Stimulated activated CD4-positive, alpha-beta T cell treated with anti-CD3 and anti-CD28 coated beads, Interleukin-15, amount 100 ng/mL, for 48 hours (primary cell): ENCODE measurements at places on chromosomes 7 and 10.

DNA sequence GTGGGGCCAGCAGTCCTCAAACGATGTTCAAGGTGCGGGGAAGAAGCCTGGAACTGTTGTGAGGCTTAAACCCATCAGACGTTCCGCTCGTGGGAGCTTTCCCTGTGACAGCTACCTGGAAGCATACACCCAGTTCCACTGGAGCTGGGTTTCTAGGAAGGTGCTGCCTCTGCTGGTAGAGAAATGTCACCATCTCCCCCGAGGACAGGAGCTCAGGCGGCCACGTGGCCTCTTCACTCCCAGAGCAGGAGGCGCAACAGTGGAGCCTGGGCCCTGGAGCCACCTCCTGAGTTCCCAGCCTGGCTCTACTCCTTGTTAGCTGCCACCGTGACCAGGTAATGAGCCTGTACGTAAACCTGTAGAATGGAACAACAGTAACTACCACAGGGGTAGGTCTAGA, 156.1 kb downstream of the ADARB2 start:
- no peak for DNase-seq

DNA sequence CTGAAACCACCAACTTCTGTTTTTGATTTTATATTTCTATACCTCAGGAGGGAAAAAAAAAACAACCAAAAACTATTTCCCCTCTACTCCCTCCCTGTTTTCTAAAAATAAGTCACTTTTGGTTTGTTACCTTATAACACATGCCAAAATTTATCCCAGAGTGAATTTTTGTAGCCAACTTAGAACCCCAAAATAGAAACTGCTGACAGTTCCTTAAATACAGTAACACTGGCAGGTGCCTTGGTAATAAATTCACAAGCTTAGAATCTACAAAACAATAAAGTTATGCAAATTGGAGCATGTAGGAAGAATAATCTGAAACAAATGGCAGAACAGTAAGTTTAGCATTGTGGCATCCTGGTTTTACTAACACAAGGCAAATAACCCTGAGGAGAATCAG, 165.0 kb upstream of the HDAC9 start:
- no peak for DNase-seq

GRCh38 chr10:132115732-132116131, 50.0 kb downstream of the JAKMIP3 start:
- no peak for DNase-seq

GRCh38 chr7:55427342-55427741, 62.2 kb downstream of the LANCL2 start:
- DNase-seq: no peak

GRCh38 chr7:118755067-118755625, 530.6 kb downstream of the ANKRD7 start:
- DNase-seq: no peak

- DNase-seq: no peak
Measured at GRCh38 chr10:63286754-63287264, 153.7 kb downstream of the NRBF2 start.

DNA sequence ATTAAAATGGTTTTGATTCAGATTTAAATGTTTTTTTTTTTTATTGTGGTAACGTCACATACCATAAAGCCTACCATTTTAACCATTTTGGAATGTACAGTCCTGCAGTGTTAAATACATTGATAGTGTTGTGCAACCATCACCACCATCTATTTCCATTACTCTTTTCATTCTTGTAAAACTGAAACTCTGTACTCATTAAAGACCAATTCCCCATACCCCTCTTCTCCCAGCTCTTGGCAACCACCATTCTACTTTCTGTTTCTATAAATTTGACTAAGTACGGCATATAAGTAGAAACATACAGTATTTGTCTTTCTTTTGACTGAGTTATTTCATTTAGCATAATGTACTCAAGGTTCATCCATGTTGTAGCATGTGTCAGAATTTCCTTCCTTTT, 96.2 kb downstream of the EXOC4 start:
- no peak for DNase-seq

GRCh38 chr7:132940084-132940483, 141.8 kb downstream of the CHCHD3 start:
- no peak for DNase-seq
